ENCODE measurements at places on chromosomes 7 and 10.

DNA sequence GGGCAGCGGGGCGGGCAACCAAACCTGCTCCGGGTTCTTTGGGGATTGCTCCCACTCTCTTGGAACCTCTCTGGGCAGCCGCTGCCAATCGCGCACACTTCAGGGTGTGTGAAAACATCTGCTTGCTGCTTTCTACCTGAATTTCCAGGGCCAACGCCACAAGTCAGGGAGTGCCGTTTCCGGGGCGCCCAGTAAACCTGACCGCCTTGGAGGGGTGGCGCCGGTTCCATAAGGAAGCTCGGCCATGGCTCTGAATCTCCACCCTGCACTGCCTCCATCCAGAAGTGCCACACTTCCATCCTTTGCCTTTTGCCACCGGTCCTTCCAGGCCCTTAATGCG is 679 bp upstream of the AFAP1L2 start:
- no peak for DNase-seq

GRCh38 chr10:113528876-113529275 is 24.0 kb upstream of the HABP2 start:
- DNase-seq, result no peak

DNA sequence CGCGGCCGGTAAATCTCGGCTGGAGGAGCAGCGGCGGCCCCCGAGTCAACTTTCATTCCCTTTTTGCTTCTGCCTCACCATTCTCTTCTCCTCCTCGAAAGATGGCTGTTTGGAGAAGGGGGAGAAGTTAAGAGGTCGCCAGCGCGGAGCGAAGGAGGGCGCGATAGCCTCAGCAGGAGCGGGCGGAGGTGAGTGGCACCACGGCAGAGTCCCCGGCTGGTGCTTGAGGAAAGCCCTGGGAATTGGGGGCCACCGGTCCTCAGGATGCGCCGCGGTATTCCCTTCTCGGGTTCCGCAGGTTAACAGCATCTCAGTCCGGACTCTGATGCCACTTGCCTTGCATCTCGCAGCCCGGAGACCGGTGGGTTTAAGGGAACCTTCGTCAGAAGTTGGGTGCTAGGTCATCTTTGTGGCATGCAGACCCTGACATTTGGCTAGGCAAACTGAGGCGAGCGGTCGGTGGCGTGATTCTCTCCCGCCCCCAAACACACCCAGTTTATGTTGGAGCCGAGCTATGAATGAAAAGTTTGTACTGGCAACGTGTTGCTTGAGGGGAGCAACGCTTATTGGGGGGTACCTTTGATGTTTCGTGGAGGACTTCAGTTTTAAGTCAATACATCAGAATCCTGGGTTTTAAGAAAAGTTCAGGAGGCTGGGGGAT is 59.5 kb upstream of the PRPS1L1 start:
- no peak for DNase-seq

DNA sequence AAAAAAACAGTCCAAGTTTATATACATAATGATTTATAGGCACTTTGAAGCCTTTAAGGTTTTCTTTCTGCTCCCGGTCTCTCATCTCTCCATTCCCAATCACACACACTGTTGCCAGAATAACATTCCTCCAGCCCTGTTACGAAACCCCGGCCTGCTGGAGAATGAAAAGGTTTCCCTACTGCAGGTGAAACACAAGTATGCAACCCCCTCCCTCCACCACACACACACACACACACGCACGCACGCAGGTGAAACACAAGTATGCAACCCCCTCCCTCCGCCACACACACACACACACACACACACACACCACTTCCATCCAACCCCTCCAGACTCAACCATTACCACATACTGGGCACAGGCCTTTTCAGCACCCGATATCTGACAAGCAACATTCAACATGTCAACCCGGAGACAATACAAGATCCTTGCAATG is 87.5 kb downstream of the PARD3 start:
- no peak for DNase-seq

Data from activated T-helper 1 cell treated with Interleukin-2 at 50 U/mL for 16 hours (primary cell).